ENCODE measurements at places on chromosomes 1 and 21.

DNA sequence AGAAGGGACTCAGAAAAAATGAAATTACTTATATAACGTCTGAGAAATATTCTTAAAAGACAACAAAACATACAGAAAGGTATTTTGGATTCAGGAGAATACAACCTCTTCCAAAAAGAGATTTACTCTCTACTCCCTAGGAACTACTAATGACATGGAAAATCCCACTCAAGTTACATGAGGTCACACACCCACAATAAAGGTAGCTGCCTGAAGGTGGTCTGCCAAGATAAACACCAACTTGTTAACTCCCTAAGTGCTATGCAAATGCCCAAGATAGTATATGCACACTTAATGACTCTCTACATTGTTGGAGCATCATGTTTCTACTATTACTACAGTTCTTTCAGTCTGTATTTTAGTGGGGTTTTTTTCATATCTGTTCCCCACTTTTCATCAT is 26.5 kb downstream of the RERE start:
- DNase-seq, result no peak

DNA sequence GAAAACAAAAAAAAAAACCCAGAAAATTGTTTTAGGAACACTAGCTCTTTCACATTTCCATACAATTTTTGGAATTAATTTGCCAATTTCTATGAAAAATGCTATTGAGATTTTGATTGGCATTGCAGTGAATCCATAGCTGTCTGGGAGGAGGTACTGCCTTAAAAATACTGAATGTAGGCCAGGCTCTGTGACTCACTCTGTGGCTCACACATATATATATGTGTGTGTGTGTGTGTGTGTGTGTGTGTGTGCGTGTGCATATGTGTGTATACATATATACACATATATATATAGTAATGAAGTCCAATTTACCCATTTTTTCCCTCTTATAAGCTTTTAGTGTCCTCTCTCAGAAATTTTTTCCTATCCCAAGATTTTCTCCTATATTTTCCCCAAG is 214.2 kb upstream of the DMRTA2 start:
- no peak for DNase-seq

- no peak for DNase-seq
Measured at GRCh38 chr1:155982106-155982505, 3.8 kb upstream of the ARHGEF2 start.

DNA sequence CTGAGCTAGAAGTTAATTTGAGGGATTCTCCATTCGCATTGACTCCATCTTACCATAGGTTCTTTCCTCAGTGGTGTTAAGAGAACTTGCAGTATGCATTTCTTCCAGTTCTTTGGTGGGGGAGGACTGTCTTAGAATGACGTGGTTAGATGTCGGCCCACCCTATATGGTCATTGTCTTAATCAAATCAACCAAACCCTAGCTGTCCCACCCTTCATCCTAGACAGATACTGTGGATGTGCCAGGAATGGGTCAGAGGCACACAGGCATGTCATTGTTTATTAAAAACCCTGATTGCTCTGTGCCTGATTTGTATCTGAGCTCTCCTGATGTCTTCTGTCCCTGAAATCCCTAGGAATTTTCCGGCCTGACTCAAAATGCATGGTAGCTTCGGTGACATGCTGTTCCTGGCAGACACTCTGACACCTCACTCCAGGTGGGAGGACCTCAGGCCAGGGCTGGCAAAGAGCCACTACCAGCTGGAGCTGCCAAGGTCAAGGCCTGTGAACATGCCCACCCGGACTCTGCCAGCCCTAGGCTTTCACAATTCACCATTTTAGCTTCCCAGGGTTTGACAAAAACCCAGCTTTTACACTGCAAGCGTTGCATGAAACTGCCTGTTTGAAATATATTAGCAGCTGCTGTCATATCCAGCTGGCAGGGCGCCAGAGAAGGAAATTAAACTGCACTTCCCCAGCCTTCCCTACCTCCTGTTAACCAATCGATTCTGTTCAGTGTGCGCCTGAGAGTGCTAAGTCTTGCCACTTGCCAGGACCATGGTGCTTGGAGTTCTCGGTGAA is 134.0 kb downstream of the FAM78B start:
- no peak for DNase-seq

DNA sequence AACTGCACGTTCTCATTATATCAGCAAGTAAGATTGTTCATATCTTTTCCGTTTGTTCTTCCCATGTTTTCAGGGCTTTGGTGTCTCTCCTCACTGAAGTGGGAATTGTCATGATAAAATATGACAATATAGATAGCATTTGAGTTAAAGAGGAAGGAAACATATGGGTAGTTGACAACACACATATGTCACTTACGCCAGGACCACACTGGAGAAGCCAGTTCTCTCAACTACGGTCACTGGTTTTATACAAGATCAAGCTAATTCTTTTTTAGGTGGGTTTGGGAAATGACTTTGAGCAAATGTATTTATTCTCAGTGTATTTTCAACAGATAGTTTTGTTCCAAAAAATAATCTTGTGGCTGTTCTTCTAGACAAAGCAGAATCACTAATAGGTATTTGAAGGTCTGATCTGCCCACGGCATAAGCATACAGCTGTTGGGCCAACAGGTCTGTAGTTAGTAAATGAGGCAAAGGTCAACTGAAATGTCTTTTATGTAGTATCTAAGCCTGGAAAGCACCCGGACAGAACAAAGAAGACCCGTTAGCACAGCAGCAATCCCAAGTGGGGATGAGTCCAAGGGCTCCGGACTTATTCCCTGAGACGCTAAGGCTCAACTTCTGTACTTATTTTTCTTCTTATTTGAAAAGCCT is 433.6 kb upstream of the ZP4 start:
- DNase-seq, result no peak

DNA sequence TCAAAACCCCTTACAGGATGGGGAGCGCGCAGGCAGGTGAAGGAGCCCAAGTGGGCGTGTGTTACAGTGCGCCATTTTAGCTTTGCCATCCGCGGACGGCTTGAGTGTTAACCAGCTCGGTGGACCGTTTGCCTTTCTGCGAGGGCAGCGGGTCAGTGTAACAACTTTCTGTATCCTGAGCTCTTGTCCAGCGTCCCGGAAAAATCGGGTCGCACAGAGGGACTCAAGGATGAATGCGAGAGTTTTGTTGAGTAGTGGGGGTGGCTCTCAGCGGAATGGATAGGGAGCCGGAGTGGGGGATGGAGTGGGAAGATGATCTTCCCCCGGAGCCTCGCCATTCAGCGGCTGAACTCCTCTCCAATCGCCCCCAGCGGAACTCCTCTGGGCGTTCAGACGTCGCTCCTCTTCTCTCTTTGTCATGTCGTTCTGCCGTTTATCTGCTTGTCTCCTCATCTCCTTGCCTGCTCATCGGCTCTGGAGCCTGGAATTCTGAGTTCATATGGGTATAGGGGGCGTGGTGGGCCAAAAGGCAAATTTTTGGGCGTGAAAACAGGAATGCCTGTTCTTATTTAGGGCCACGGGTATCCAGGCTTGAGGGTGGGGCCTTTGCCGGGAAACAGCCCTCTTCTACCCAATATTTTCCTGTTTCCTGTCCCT is 295.4 kb downstream of the CTH start:
- DNase-seq, result no peak
